Naive B cell (primary cell): ENCODE measurements at places on chromosomes 4 and X. TPM values are rescaled to one million over a fixed set of nuclear protein-coding genes. Genes with fewer than 3 reads are reported as not detected.

The ATP1B4 gene
- not detected for polyA plus RNA-seq

The ARHGAP24 gene
- 131 TPM for polyA plus RNA-seq

The FMR1NB gene
- not detected for polyA plus RNA-seq

The ANOS1 gene
- polyA plus RNA-seq: not detected

The IGFBP7 gene
- polyA plus RNA-seq: not detected

The MCF2 gene
- polyA plus RNA-seq: not detected

The DCAF12L1 gene
- polyA plus RNA-seq: not detected

The RAB9B gene
- 0.18 TPM for polyA plus RNA-seq

The CXCL1 gene
- polyA plus RNA-seq: not detected

The XAGE2 gene
- polyA plus RNA-seq: not detected

The MTCP1 gene
- 35.8 TPM for polyA plus RNA-seq

The ETDA gene
- polyA plus RNA-seq: not detected

The BEND4 gene
- 12.2 TPM for polyA plus RNA-seq

The MAGEA10 gene
- not detected for polyA plus RNA-seq

The CSAG2 gene
- polyA plus RNA-seq: not detected

The SLC35A2 gene
- 11.0 TPM for polyA plus RNA-seq

The SAP30 gene
- polyA plus RNA-seq: 6.7 TPM

The SSX2B gene
- polyA plus RNA-seq: not detected

The AKAP4 gene
- not detected for polyA plus RNA-seq

The USP17L18 gene
- polyA plus RNA-seq: not detected

The AMBN gene
- not detected for polyA plus RNA-seq

The RNF175 gene
- 0.69 TPM for polyA plus RNA-seq
